CD4-positive, CD25-positive, alpha-beta regulatory T cell (primary cell): ENCODE measurements at places on chromosomes 5 and 9.

DNA sequence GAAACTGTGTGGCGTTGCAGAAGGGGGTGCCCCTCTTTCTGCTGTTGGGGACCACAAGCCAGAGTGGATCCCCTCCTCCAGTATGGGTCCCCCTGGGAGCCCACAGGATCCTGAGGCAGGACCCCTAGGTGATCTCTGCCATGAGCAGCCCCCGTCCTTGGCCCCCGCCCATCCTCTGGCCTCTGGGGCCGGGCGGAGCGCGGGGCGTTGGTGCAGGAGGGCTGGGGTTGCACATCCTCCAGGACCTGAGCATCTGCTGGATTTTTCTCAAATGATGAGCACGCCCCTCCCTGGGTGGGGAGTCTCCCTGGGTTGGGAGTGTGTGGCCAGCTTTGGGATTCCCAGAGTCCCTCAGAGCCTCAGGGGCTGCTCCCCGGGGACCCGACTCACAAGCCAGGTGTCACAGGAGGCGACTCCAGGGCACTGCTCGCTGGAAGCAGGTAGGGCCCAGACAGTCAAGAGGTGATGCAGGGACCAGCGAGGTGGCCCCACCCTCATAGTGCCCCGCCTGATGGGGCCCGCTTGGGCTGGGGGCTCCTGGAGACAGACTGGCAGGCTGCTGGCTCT, 26.7 kb upstream of the UBAC1 start:
- no peaks in the 10 kb centered on the region for H3K27me3 ChIP-seq
- no peak for DNase-seq
- H3K36me3 ChIP-seq = no peaks in the 10 kb centered on the region
- peaks cover 22% of the 10 kb centered on the region for H3K4me1 ChIP-seq

- H3K36me3 ChIP-seq = no peaks in the 10 kb centered on the region
- H3K27ac ChIP-seq = no peak overlapping the region
- peaks cover 8% of the 10 kb centered on the region for H3K4me1 ChIP-seq
- H3K27me3 ChIP-seq = no peaks in the 10 kb centered on the region
- DNase-seq = peak; percentile 68
- peak overlapping the region; percentile 7 for H3K4me3 ChIP-seq
These were observed 113.0 kb downstream of the GAPVD1 start for GRCh38 chr9:125374443-125375309.

GRCh38 chr5:5572010-5572865, 149.8 kb downstream of the ICE1 start:
- no peak overlapping the region for H3K4me3 ChIP-seq
- no peaks in the 10 kb centered on the region for H3K27me3 ChIP-seq
- no peaks in the 10 kb centered on the region for H3K36me3 ChIP-seq
- H3K4me1 ChIP-seq = no peaks in the 10 kb centered on the region
- no peak overlapping the region for H3K27ac ChIP-seq

DNA sequence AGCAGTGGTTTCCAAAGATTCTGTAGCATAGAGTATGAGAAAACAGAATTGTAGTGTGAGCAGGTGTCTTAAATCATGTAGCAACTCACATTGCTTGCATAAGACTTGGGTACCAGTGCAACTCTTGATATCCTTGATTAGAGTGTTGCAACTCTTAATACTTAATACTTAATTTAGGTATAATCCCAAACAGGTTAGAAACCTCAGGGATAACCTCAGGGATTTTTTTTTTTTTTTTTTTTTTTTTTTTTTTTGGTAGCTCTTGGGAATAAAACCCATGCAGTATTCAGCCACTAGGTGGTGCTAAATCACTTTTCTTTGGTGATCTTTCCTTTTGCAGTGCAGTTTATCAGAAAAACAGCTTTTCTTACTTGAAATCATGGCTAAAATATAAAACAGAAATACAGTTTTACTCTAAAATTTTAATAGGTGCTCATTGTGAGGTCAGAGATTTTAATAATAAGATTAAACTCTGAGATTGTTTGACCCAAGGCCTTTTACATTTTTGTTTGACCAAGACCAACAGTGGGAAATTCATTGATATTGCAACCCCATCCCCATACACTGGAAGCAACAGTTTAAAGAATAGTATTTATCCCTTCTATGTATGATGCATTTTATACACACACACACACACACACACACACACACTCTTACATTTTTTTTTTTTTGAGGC, 55.3 kb downstream of the ERAP1 start:
- H3K4me3 ChIP-seq = no peak overlapping the region
- DNase-seq = peak; percentile 74
- no peaks in the 10 kb centered on the region for H3K4me1 ChIP-seq
- peak overlapping the region; percentile 7 for H3K27ac ChIP-seq

DNA sequence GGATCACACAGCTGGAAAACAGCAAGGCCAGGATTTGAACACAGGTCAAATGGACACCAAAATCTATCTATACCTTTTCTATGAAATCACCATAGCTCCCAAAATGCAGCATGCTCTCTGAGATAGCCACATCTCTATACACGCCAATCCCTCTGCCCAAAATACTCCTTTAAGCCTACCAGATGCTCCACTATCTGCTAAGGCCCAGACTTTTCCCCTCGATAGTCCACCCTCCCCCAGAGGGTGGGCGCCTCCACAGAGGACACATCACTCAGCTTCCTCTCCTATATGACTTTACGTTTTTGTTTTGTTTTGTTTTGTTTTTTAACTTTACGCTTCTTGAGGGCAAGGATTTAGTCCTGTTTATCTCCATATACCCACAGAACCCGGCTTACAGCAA, 46.8 kb downstream of the MTMR12 start:
- H3K36me3 ChIP-seq = peaks cover 77% of the 10 kb centered on the region
- no peak overlapping the region for H3K4me3 ChIP-seq
- no peaks in the 10 kb centered on the region for H3K4me1 ChIP-seq
- H3K27ac ChIP-seq = no peak overlapping the region

DNA sequence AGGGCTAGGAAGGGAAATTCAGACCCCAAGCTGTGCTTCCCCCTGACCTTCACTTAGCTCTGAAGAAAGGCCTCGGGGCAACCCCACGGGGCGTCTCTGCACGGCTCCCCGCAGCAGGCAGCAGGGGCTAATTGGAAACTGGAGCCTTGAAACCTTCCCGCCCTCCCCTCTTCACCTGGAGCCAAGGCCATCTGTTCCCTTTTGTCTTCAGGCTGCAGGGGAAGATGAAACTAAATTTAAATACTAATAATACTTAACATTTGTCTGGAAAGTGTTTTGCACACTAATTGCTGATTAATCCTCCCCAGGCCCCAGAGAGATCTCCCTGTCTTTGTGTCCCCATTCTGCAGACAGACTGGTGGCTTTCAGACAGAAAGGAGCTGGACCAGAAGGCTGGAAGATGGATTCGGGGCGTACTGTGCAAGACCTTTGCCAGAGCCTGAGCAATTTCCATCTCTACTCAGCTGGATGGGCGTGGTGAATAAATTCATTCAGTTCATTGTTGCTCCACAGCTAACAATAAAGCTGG, 34.1 kb upstream of the CPLX2 start:
- H3K36me3 ChIP-seq = no peaks in the 10 kb centered on the region
- no peaks in the 10 kb centered on the region for H3K27me3 ChIP-seq
- DNase-seq = no peak
- no peak overlapping the region for H3K4me3 ChIP-seq

DNA sequence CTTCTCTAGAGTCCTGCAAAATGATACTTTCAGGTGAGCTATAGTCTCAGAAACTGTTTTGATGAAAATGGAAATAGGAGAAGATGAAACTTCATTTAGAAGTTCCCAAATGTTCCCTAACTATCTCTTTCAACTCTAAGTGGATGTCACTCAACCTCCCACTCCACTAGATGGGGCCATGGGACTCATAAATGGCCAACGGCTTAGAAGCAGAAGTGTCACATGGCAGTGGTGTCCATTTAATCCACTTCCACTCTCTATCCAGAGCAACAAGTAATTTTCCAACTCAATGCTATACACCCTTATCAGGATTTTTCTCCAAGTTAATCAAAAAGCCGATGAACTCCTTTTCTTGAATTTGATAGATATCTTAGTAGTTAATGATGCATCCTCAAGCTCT, 295.7 kb downstream of the EDIL3 start:
- no peak for DNase-seq
- no peak overlapping the region for H3K4me3 ChIP-seq
- H3K36me3 ChIP-seq = no peaks in the 10 kb centered on the region
- H3K27ac ChIP-seq = no peak overlapping the region

- no peaks in the 10 kb centered on the region for H3K27me3 ChIP-seq
- no peak overlapping the region for H3K27ac ChIP-seq
- no peaks in the 10 kb centered on the region for H3K4me1 ChIP-seq
- H3K36me3 ChIP-seq = no peaks in the 10 kb centered on the region
- no peak for DNase-seq
These were observed 573.3 kb upstream of the RORB start for GRCh38 chr9:73923796-73924195.

GRCh38 chr5:146574713-146575112, 58.7 kb upstream of the GPR151 start:
- no peak for DNase-seq
- H3K4me1 ChIP-seq = no peaks in the 10 kb centered on the region
- H3K27ac ChIP-seq = no peak overlapping the region
- H3K4me3 ChIP-seq = no peak overlapping the region
- no peaks in the 10 kb centered on the region for H3K36me3 ChIP-seq
- peaks cover 4% of the 10 kb centered on the region for H3K27me3 ChIP-seq

- DNase-seq = peak; percentile 49
- no peak overlapping the region for H3K4me3 ChIP-seq
- no peaks in the 10 kb centered on the region for H3K27me3 ChIP-seq
- peaks cover 4% of the 10 kb centered on the region for H3K4me1 ChIP-seq
- H3K27ac ChIP-seq = no peak overlapping the region
- H3K36me3 ChIP-seq = peaks cover 41% of the 10 kb centered on the region
These were observed 42.1 kb downstream of the CLINT1 start for GRCh38 chr5:157816682-157817386.
